ENCODE measurements at places on chromosomes 6 and 20.

DNA sequence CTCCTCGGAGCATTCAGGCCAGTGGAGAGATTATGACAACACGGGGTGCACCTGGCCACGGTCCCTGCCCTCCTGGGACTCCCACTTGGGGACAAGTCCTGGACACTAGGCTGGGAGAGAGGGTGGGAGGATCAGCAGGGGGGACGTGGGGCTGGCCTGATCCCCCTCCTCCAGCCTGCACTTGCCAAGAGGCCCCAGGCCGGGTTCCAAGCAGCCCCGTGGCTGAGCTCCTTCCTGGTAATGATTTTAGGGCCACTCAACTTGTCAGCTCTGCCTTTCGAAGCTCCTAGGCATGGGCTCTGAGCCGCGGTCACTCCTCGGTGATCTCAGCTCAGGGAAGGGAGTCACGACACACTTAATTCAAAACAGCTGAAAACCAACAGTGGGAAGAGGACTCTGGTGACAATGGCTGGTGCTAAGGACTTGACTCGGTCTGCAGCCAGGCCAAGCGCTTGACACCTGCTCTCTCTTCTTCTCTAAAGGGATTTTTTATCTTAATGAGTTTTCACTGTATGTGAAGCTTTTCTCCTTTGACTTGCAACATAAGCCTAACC lies 161.7 kb downstream of the BMP7 start:
- DNase-seq: no peak

DNA sequence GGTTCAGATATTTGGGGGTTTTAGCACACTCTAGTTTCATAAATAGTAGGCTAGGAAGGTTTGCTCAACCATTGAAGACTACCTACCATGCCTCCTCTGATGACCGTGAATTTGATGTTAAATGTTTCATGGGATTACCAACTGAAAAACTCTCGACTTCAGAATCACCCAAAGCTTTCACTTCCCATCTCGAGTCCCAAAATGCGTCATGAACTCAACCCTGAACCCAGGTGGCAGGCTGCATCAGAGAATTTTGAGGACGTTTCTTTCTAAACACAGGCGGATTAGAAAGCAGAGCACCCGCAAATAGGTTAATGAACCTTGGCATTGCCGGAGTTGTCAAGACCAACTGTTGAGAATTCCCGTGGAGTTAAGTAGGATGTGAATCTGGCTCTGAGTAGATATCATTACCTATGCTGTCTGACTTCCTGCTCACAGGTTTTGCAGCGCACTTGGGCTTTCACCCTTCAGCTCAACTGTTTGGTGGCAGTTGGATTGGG lies 98.4 kb upstream of the ADTRP start:
- no peak for DNase-seq

GRCh38 chr6:109062767-109063352 lies 31.8 kb downstream of the SESN1 start:
- no peak for DNase-seq

- DNase-seq: no peak
Observed at GRCh38 chr6:157037165-157037564, 260.0 kb downstream of the ARID1B start.

- no peak for DNase-seq
Observed at GRCh38 chr6:133392015-133392414, 150.9 kb downstream of the EYA4 start.

DNA sequence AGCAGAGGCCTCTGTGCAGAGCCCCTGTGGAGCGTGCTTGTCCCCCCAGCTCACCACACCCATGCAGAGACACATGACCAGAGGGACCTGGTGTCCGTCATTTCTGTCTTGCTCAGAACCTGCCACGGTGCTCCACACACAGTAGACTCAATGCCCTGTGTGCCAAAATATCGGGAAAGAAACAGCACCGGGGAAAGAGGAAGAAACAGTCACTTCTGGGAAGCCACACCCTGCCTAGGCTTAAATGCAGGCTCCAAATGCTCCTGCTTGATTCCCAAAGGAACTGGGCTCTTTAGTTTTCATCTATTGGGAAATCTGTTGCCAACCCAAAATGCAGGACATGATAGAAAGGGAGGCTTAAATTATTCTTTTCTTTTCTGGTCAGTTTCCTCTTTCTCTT lies 503.9 kb downstream of the CD83 start:
- DNase-seq: peak; percentile 26

DNA sequence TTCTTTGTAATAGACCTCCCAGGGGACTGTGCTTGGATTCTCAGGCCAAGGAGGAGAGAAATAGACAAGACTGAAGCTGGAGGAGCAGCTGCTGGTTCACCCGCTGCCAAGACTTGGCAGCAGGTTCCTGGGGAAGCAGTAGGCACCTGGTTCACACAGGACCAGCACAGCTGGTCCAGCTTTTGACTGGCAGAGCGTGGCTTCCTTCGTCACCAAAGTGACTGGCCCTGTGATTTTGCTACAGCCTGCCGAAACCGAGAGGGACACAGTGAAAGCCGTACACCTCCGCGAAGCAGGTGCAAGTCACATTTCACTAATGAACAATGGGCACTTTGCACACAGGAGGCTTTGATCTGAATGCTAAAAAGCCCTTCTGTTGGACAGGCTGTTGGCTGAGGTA lies 199.0 kb downstream of the RNF144B start:
- DNase-seq: no peak

DNA sequence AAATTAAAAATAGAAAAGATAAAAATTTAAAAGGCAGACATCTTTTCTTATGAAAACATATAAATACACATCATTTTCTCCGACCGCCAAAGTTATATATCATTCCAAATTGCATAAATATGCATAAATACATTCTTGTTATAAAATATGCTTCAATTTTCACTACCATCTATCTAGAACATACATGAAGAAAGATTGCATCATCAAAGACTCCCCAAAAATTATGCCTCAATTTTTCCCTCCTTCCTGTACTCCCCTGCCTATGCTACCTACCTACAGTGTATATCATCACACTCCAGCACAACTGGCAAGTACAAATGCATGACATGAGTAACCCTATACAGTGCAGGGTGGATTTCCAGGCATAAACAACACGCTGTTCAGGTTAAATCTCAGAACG lies 49.9 kb upstream of the TENT5A start:
- DNase-seq: no peak

DNA sequence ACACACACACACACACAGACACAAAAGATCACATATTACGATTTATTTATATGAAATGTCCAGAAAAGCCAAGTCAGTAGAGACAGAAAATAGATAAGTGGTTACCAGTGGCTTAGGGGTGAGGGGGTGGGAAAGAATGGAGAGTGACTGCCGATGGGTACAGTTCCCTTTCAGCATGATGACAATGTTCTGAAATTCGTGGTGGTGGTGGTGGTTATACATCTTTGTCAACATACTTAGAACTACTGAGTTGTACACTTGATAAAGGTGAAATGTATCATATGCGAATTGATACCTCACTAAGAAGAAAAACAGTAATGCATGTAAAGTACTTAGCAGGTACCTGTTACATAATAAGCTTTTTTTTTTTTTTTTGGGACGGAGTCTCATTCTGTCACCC lies 124.3 kb downstream of the SCAF8 start:
- no peak for DNase-seq

GRCh38 chr6:42128460-42129359 lies 13.7 kb downstream of the C6orf132 start:
- peak; percentile 57 for DNase-seq

- DNase-seq: peak; percentile 83
Observed at GRCh38 chr20:46520976-46521579, 7.7 kb upstream of the ZNF334 start.

GRCh38 chr6:96227135-96227534 lies 211.4 kb downstream of the FUT9 start:
- no peak for DNase-seq

GRCh38 chr20:53284696-53285095 lies 308.9 kb downstream of the ZNF217 start:
- DNase-seq: peak; percentile 7

DNA sequence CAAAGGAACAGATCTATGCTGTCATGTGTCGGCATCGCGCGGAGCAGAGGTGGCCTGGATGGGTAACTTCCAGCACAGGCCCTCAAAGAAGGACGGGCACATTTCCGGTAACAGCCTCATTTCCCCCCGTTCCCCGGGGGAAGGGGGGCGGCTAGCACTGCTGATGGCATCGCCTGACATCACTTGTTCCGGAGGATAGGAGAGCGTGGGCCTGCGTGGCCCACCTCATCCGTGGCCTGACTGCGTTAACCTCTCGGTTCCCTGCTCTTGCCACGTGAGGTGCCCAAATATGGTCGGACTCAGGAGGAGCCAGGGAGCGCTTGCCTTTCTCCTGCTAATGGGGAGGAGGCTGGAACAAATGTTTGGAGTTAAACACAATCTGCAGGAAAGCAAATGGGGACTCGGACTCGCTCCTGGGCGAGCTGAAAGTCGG lies at the start of gene AKAP12:
AKAP12 (plus strand) TSS at position 365 of the 433 bp plus-strand sequence. CDS start 596 bp downstream, outside the sequence.
- no peak for DNase-seq

GRCh38 chr20:61117725-61118124 lies 134.3 kb upstream of the CDH4 start:
- DNase-seq: no peak

DNA sequence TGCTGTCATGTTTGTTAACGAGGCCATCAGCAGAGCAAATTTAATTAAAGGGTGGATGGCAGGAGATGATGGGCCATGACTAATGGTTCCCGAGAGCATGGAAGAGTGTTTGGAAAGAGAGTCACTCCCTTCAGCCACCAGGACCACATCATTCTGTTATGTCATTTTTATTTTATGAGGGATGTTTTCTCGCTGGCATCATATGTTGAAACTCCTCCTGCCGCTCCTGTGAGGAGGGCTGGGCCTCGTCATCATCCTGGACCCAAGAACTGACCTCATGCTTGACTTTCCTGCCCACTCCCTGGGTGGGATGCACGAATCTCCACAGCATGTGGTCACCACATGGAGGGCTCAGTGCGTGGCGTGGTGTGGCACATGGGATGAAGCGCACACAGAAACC lies 86.4 kb upstream of the FRMD1 start:
- no peak for DNase-seq

GRCh38 chr20:45842169-45842812 lies 8.7 kb downstream of the SNX21 start:
- DNase-seq: no peak

DNA sequence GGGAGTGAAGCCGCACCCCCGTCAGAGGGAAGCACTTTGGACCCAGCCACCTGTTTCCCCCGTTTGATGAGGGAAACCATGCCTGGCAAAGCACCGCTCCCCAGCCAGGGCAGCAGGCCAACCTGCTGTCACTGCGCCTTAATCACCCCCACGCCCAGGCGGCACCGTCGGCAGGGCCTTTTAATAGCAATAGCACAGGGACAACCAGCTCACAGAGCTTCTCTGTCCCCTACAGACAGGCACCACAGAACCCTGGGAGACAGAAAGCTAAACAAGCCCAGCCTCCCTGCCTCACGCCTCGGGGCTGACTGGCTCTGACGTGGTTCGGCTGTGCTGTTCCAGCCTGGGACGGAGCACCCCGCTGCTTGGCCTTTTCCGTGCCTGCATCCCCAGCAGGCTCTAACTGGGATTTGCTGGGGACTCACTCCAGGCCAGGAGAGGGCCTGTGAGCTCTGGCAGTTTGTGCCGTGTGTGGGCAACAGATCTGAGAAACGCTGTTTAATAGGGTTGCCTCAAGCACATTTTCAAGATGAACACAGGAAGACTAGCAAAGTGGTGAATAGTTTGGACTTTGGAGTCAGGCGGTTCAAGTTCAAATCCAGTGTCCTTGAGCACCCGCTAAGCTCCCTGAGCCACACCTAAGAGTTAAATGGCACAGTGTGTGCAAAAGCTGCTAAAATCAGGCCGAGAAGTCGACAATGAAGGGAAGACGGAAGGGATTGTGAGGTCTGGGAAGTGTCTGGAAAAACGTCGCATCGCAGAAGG lies 223.8 kb downstream of the NRN1 start:
- DNase-seq: peak; percentile 92

- no peak for DNase-seq
Observed at GRCh38 chr6:29750709-29751108, 27.5 kb downstream of the HLA-F start.

GRCh38 chr6:17972978-17973622 lies 14.3 kb downstream of the KIF13A start:
- no peak for DNase-seq

GRCh38 chr20:61970357-61970756 lies 95.3 kb downstream of the TAF4 start:
- no peak for DNase-seq

DNA sequence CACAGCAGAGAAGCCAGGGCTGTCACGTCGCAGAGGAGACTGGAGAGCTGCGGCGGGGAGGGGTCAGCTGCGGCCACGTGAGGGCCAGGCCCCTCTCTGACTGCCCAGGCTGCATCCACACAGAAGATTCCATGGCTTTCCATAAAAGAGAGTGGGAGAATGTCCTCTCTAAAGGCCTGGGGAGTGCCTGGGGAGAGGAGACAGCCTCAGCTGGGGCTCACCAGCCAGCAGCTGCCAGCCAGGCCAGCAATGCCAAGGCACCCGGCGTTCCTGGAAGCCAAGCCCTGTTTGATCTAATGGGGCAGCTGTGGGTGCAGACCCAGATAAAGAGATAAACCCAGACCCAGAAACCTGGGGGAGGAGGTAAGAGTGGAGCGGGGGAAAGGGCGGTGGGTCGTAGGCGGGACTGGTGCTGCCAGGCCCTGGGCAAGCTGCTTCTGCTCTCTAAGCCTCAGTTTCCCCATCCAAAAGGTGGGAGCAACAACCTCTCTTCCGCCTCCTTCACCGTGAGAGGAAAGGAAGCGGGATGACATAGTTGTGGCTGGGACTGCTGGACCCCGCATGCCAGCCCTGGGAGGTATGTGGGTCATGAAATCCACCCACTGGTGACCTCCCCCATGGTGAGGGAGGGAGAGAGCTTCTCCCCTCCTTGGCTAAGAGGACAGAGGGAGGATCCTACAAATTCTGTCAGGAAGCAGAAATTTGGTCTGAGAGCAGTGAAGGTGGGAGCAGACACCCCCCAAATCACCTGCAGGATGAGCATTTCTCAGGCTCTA lies 3.1 kb upstream of the OSBPL2 start:
- DNase-seq: no peak

DNA sequence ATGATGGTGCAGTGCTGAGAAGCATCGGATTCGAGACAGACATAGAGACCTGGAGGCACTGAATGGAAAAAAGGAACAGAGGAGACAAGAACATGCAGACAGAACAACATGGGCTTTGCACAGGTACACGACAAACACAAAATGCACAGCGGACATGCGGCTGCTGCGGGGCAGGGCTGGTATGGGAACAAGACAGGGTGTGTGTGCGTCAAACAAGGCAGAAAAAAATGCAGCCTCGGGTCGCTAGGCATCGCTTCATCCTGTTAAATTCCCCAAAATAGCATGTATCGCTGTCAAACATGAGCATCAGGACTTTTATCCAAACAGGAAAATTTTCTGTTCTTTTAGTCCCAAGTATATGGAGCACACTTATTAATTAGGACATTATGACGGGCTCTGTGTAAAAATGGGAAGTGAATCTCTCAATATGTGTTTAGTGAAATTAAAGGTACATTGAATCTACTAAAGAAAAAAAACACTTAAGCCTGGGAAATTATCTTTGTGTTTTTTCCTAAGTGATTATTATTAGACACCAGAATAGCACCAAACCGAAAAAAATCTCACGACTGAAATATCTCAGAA lies 36.1 kb upstream of the TBXT start:
- DNase-seq: no peak
